Left lobe of liver (tissue), 2 donors: ENCODE measurements at places on chromosomes 2 and 18.

DNA sequence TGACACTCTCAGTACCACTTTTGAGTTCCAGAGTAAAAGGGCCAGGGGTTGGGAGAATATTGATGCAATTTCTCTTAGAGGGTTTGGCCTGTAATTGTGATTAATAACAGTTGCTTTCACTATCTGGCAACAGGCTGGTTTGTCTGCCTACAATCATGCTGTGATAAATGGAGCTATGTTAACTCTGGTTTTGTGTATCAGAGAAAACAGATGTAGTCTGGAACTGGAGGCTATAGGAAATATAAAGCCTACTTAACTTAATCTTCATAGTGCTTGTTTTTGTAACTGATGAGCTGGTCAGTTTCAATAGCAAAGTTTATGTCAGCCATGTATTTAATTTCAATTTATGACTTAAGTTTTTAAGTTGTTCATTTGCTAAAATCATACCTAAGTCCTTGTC is 138.0 kb downstream of the AGPS start:
- DNase-seq: no peak

DNA sequence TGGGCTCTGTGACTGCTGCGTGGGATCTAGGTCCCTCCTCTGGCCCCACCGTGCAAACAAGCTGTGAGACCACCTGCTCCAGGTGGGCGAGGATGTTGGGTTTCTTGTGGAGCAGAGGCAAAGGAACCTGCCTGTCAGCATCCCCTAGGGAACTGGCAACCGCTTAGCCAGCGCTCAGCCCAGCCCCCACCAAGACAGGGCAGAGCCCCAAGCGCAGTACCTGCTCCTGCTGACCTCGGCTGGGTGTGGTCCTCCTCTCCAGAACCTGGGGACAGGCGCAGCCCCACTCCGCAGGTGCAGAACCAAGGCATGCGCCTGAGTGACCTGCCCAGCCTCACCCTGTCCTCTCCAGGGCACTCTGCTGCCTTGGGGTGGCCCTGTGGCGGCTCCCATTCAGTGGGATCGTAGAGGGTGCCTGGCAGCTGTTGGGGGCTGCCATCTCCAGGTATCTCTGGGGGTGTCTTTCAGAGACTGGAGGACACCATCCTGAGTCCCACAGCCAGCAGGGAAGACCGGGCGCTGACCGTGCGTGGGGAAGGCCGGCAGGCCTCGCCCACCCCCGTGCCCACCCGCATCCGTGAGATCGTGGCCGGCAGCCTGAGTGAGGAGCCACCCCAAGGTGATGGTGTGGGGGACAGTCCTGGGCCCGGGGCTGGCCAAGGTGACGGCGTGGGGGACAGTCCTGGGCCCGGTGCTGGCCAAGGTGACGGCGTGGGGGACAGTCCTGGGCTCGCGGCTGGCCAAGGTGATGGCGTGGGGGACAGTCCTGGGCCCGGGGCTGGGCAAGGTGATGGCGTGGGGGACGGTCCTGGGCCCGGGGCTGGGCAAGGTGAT is 12.3 kb downstream of the CROCC2 start:
- peak; percentile 42 for DNase-seq

DNA sequence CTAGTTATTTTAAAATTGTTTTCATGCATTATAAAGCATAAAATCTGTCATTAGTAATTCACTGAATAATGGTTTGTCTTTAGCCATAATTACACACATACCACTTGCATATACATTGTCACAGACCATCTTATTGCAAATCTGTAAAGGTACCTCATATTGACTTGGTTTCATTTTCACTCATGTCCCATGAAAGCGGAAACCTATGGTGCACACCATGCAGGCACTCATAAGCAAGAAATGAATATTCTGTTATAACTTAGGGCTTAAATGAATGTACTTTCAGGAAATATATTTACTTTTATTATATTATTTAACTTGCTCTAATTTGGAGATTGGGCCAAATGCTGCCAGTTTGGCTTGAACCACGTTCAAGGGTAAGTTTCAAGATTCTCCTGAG is 29.2 kb upstream of the STK17B start:
- no peak for DNase-seq

DNA sequence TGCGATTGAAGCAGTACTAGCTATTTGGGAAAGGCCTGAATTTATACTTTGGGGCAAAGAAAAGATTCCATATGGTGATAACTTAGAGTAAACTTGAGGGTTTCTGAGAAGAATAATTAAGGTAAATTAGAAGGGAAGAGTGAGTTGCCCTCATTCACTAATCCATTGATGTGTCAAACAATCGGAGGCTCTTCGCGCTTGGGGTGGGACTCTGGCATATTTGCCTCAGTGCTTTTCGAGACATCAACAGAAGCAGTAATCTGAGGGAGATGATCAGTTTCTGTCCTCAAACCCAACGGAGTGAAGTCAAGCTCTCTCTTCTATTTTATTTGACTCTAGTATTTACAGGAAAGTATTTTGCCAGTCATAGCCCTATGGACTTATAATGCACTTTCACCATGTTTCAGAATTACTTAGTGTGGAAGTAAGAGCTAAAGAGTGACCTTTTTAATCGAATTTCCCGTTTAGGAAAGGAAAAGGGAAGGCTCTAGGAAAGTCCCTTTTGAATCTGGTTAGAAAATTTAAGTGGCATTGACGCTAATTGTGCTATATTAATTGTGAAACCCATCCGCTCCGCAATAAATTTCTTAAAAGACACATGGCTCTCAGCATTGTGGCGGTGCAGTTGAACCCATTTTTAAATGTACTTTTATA is 1.3 kb downstream of the RAB10 start:
- peak; percentile 22 for DNase-seq

DNA sequence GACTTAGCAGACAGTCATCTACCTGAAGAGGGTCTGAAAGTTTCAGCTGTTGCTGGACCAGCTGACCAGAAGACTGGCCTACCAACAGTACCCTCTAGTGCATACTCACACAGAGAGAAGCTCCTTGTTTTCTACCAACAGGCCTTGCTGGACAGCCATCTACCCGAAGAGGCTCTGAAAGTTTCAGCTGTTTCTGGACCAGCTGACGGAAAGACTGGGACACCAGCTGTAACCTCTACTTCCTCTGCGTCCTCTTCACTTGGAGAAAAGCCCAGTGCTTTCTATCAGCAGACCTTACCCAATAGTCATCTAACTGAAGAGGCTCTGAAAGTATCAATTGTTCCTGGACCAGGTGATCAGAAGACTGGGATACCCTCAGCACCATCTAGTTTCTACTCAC is 63.2 kb downstream of the ALMS1 start:
- no peak for DNase-seq

DNA sequence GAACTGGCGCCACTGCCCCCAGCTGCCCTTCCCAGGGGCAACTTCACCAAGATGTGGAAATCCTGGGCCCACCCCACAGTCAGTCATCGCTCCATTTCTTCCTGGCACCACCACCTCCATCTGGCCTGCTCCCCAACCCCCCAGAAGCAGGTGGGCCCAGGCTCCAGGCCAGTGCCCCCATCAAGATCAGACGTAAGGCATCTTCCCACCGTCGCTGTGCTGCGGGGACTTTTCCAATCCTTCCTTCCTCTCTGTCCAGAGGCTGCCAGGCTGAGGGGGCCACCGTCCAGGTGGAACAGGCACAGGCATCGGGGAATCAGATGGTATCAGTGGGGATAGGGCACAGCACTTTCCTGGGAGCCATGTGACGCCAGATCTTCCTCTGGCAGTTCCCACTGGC is 8.1 kb downstream of the PRLH start:
- DNase-seq: no peak

DNA sequence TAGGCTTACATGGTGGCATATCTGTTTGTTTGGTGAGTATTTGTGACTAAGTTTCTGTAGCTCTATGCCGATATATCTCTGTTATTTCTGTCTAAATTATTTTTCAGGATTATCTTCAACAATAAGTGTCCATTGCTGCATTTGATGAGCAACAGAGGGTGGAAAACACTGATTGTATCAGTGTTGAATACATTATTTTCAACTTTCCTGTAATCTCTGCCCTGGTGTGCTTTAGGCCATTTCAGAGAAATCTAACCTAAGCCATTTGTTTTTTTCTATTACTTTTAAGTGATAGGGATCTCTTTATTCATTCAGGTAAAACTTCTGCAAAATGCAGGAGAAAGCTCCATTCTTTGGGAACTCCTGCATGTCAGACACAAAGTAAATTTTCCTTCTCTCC is 654.5 kb downstream of the RNF144A start:
- DNase-seq: no peak
